ENCODE measurements at places on chromosomes 3 and 15. TPM values are rescaled to one million over a fixed set of nuclear protein-coding genes. Genes with fewer than 3 reads are reported as not detected.

Gene RPUSD2
- 14.6 TPM for total RNA-seq

Gene GOLGA8S
- total RNA-seq, result not detected

Gene KNG1
- total RNA-seq, result 6.7 TPM

Gene CORO2B
- total RNA-seq, result 0.21 TPM

Gene PRR20G
- total RNA-seq, result not detected

- no peak for DNase-seq
Measured at GRCh38 chr3:10575601-10576160, 70.3 kb upstream of the ATP2B2 start.

DNA sequence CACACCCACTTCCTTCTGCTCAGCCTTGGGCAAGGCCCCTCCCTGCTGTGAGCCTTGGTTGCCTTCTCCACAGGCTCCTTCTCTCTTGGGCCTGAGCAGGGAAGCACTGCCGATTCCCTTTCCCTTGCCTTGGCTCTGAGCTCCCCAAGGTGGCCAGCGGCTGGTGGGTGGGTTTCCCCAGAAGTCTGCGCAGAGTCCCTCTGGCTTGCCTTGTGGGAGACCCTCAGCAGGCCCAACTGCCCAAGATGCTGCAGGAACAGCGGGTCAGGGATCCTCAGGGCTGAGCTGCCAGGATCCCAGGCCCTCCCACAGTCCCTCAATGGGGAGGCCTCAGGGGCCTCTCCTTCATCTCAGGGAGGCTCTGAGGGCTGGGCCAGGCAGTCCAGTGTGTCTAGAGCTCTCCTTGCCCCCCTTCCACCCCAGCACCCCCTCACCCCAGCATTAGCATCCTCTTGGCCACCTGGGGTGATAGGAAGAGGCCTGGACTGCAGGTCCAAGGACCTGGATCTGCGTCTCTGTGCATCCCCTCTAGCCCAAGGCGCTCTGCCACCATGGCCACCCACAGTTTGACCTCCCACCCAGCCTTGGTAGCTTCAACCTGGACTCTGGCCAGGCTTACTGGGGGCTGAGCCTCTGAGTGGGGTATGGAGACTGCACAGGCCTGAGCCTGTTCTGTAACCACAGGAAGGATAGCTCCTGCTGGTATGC lies 68.6 kb downstream of the EXOG start:
- DNase-seq, result no peak

DNA sequence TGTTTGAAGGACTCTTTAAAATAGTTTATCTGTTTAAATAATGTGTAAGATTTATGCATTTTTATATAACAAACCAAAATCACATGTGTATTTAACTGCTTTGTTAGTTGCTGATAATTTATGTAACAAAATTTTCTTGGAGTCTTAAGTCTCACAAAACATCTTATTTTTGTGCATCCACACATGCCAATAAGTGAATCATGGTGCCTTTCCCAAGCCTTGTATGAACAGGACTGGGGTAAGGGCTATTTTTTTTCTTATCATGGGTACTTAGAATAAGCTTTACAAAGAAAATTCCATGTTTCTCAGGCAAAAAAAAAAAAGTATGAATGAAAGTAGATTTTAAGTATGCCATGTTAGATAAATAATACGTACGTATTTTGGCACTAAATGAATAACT lies 132.9 kb upstream of the LRRFIP2 start:
- no peak for DNase-seq

DNA sequence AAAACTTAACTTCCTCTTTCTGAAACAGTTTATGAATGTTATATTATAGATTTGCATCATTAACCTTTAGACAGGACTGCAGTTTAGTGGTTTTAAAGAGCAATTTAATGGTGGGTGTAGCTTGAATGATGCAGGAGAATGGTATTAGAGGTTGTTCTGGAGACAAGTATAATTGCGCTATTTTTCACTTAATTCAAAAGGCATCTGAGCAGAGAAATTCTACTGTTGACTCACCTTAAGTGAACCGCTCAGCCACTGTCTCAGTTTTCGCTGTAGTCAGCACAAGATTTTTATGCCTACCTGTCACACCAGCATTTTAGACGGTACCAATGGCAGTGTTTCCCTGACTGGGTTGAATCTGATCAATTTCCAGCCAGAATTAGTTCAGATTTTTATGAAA lies 348.8 kb upstream of the DCBLD2 start:
- no peak for DNase-seq

DNA sequence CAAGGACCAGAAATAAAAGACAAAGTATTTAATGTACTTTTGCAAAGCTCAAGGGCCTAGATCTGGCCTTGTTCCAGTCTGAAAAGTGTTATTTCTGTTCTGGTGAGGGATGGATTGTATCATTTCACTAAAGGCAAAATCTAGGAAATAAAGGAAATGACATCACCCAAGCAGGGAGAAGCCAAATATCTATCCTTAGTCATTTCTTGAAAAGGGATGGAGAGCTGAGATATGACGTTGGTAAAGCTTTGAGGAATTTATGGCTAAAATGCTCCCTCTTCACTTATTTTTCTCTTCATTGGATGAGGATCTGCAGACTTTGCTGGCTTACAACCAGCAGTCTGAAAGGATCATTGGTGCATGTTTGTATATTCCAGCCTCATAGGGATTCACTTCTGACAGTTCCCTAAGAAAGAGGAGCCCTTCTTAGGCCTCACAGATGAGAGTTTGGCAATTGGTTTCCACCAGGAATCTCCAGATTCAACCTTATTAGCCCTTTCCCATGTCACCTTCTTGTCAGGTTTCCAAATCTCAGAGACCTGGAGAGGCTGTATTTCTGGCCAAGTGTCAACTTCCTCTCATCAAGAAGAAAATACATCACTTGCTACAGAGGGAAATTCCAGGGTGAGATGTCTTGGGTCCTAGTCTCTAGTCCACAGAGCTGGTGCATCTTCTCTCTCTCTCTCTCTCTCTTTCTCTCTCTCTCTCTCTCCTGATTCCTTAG lies 93.7 kb upstream of the BOC start:
- no peak for DNase-seq

DNA sequence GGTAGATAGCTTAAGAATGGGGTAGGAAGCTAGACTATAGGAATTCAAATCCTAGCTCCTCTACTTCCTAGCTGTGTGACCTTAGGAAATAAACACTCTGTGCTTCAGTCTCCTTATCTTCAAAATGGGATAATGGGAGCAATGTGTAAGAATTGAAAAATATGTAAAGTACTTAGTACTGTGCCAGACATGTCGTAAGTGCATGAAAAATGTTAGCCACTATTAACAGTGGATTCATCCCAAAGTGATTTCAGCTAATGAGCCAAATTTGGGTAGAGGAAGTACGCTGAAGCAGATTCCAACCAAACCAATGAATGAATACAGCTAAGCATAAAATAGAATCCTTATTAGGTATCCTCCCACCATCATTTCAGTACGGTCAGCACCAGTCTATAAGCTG lies 192.1 kb downstream of the RORA start:
- no peak for DNase-seq

DNA sequence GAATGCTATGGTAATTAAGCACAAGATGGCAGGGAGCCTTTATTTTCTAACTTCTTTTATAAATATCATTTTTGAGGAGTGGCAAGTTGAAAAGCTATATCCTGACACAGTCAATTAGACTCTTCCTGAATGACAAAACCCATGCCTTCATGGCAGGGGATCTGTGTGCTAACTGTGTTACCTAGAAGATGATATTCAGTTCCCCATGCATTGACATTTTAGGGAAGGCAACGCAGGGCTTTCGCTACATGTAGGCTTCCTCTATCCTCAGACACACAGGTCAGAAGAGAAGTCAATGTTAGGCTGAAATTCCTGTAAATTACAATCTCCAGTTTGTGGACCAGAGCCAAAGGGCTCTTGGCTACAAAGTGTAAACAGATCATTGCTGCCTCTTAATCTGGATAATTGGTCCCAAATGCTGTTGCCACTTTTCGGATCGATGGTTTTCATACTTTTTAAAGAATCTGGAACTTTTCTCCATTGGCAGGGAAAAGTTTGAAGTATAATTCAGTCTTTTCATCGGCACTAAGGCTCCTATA lies 22.6 kb upstream of the NR2F2 start:
- DNase-seq, result no peak

GRCh38 chr3:122916580-122916979 lies 111.0 kb downstream of the SEMA5B start:
- no peak for DNase-seq

DNA sequence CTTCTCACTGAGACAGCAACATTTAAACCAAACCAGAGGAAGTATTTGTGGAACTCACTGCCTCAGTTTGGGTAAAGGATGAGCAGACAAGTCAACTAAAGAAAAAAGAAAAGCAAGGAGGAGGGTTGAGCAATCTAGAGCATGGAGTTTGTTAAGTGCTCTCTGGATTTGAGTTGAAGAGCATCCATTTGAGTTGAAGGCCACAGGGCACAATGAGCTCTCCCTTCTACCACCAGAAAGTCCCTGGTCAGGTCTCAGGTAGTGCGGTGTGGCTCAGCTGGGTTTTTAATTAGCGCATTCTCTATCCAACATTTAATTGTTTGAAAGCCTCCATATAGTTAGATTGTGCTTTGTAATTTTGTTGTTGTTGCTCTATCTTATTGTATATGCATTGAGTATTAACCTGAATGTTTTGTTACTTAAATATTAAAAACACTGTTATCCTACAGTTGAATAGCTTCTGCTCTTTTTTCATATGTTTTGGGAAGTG lies 23.3 kb downstream of the CLDN18 start:
- no peak for DNase-seq

GRCh38 chr3:186540835-186541226 lies 3.3 kb downstream of the CRYGS start:
- no peak for DNase-seq
